Activated CD8-positive, alpha-beta T cell treated with anti-CD3 and anti-CD28 coated beads for 36 hours (primary cell): ENCODE measurements at places on chromosomes 3 and 15.
A peak's percentile ranks its signal among the peaks of the same experiment; 100 is the strongest.

- no peaks in the 10 kb centered on the region for H3K36me3 ChIP-seq
- H3K27ac ChIP-seq: no peak overlapping the region
- DNase-seq: peak; percentile 35
- H3K4me3 ChIP-seq: no peak overlapping the region
- peaks cover 3% of the 10 kb centered on the region for H3K4me1 ChIP-seq
Observed at GRCh38 chr3:59374818-59375211, 325.0 kb upstream of the CFAP20DC start.

DNA sequence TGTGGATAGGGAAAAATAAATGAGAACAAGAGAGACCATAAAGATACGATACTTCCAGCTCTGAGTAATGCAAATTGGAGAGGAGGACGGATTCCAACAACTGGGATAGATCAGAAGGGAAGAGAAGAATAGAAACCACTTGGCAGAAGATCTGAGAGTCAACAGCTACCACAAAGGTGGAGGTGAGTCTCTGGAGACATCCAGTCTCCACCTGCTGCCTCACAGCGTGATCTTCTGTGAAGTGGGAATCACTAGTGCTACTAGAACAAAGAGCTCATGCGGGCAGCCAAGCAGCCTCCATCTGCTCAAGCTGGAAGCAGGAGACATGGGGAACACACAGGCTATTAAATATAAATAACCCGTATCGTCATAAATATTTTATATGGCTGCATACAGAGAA is 558.5 kb upstream of the CFAP20DC start:
- no peak for DNase-seq
- H3K27ac ChIP-seq: no peak overlapping the region
- no peaks in the 10 kb centered on the region for H3K27me3 ChIP-seq
- no peaks in the 10 kb centered on the region for H3K4me1 ChIP-seq
- H3K4me3 ChIP-seq: no peak overlapping the region

DNA sequence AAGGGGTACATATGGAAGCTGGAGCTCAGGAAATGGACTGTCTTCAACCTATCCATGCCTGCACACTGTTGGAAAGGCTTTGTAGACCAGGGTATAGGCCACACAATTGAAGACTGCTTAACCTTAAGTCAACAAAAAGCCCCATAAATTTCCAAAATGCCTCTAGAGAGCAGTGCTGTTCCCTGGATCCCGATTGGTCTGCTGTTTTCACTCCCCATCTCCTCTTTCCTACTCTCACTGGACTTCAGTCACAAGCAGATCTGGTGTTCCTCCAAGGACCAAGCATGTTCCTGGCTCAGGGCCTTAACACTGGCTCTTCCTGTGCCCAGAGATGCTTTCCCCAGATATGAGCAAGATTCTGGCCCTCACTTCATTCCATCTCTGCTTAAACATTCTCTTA is 22.8 kb upstream of the LRRC34 start:
- no peaks in the 10 kb centered on the region for H3K36me3 ChIP-seq
- H3K4me3 ChIP-seq: no peak overlapping the region
- peaks cover 4% of the 10 kb centered on the region for H3K27me3 ChIP-seq
- H3K27ac ChIP-seq: no peak overlapping the region

DNA sequence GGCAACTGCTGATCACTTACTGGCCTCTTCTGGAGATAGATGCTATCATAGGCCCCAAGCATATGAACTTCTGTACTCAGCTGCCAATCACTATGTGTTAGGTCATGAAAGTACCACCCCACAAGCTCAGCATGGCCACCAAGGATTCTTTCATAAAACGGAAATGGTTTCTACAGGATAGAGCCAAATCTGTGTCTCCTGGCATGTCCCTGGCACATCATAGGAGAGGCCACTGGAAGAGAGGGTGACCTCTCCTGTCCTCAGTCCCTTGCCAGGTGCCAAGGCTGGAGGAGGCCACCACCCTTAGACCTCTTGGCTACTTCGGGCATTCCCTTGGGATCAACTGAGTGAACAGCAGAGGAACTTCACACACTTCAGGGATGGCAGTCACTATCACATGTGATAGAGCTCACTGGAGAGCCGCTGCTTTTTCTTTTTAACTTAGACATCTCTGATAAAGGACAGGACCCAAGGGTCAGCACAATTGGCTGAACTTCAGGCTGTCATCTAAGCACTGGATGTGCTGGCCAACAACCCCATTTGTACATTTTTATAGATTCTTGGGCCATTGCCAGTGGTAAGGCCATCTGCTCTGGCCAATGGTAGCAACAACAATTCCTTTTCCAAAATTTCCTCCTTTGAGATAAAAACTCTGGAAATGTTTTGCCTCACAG is 425.2 kb downstream of the SQOR start:
- no peaks in the 10 kb centered on the region for H3K36me3 ChIP-seq
- DNase-seq: no peak
- no peaks in the 10 kb centered on the region for H3K27me3 ChIP-seq
- no peak overlapping the region for H3K27ac ChIP-seq
- no peak overlapping the region for H3K4me3 ChIP-seq
- H3K4me1 ChIP-seq: no peaks in the 10 kb centered on the region

DNA sequence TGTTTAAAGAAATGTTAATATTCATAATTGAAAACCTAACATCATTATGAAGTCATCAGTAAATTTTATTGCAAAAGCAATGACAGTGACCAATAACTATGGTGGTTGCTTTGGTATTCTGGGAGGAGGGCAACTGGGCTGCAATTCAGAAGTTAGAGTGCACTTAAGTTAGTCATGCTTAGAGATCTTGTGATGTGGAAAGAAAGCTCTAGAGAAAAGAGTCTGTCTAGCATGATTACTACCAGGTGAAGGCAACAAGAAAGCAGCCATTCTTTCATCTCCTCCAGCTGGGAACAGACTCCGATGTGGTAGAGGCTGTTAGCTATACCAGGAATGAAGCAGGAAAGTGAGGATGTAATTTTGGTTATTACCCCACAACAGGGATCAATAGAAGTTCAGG is 625.6 kb downstream of the SI start:
- H3K4me1 ChIP-seq: no peaks in the 10 kb centered on the region
- no peak for DNase-seq
- H3K4me3 ChIP-seq: no peak overlapping the region
- H3K27me3 ChIP-seq: no peaks in the 10 kb centered on the region
- no peaks in the 10 kb centered on the region for H3K36me3 ChIP-seq
- H3K27ac ChIP-seq: no peak overlapping the region

GRCh38 chr3:71562938-71563337 is 20.6 kb downstream of the FOXP1 start:
- no peak overlapping the region for H3K27ac ChIP-seq
- H3K4me1 ChIP-seq: peaks cover 1% of the 10 kb centered on the region
- H3K27me3 ChIP-seq: no peaks in the 10 kb centered on the region
- H3K36me3 ChIP-seq: peaks cover 36% of the 10 kb centered on the region
- H3K4me3 ChIP-seq: no peak overlapping the region
- DNase-seq: no peak

DNA sequence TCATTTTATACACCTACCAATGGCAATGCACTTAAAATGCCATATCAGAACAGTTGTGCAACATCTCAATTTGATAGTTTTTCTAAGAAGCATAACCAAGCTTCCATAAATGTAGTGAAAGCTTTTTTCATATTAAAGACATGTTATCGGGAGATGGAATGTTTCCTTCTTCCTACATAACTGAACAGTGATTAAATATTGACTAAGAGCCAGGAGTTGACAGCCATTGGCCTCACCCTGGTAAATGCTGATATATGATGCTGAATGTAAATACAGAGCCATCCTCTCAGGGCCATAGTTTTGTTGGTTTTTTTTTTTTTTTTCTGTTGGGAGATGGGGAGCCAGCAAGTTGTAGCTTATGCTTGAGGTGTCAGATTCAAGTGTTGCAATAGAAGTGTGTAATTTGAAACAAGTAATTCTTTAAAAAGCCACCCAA is 203.3 kb upstream of the IL12A start:
- no peak overlapping the region for H3K27ac ChIP-seq
- peaks cover 7% of the 10 kb centered on the region for H3K27me3 ChIP-seq
- no peak overlapping the region for H3K4me3 ChIP-seq
- no peaks in the 10 kb centered on the region for H3K4me1 ChIP-seq

DNA sequence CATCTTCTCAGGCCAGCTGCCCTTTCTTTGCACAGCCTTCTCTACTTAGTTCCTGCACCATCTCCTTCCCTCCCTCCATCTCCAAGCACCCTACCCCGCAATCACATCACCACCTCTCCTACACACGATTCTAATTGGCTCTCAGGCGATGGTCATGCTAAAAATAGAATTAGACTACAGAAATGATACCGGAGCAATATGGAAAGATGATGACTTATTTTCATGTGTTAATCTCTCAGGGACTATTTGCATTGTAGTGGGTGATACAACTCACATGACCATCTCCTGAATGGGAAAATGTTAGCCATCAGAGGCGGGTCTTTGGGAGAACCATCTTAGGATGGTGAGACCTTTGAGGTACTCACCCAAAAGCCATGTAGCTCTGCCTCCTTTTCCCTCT is 54.7 kb upstream of the PPARG start:
- H3K4me1 ChIP-seq: peaks cover 10% of the 10 kb centered on the region
- no peak overlapping the region for H3K27ac ChIP-seq
- peaks cover 24% of the 10 kb centered on the region for H3K27me3 ChIP-seq
- DNase-seq: no peak
- H3K36me3 ChIP-seq: no peaks in the 10 kb centered on the region
- no peak overlapping the region for H3K4me3 ChIP-seq

DNA sequence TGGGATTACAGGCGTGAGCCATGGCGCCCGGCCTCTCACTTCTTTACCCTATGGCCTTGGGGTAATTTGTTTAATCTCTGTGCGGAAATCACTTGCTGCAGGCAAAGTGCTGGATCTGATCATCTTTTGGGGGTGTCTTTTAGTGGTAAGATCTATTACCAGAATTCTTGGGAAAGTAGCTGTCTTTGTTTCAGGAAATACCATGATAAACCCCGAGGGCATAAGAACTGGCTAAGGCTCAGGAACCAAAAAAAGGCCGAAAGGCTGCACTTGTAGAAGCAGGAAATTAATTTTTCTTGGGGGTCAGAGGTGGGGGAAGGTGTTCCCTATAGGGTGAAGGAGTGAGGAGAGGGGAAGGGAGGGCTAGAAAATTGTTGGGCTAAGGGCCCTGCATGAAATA is 22.7 kb upstream of the IGF2BP2 start:
- H3K27me3 ChIP-seq: peaks cover 3% of the 10 kb centered on the region
- H3K27ac ChIP-seq: no peak overlapping the region
- no peaks in the 10 kb centered on the region for H3K36me3 ChIP-seq
- no peaks in the 10 kb centered on the region for H3K4me1 ChIP-seq
- H3K4me3 ChIP-seq: no peak overlapping the region

GRCh38 chr15:99476413-99477222 is 89.2 kb upstream of the MEF2A start:
- peak; percentile 56 for DNase-seq
- peaks cover 2% of the 10 kb centered on the region for H3K27me3 ChIP-seq
- H3K4me3 ChIP-seq: no peak overlapping the region

GRCh38 chr3:27216955-27217552 is 152.1 kb downstream of the NEK10 start:
- H3K27me3 ChIP-seq: peaks cover 2% of the 10 kb centered on the region
- DNase-seq: no peak
- H3K27ac ChIP-seq: no peak overlapping the region
- H3K4me1 ChIP-seq: no peaks in the 10 kb centered on the region
- H3K36me3 ChIP-seq: no peaks in the 10 kb centered on the region
- no peak overlapping the region for H3K4me3 ChIP-seq
